GM23338 (cell line): ENCODE measurements at places on chromosomes 3 and 15. TPM values are rescaled to one million over a fixed set of nuclear protein-coding genes. Genes with fewer than 3 reads are reported as not detected.
A peak's percentile ranks its signal among the peaks of the same experiment; 100 is the strongest.

GRCh38 chr3:142507241-142507640 lies 59.4 kb upstream of the XRN1 start:
- DNase-seq = no peak

AMIGO3 gene
- polyA plus RNA-seq = 2.9 and 3.5 TPM in 2 replicates

SERPINI2 gene
- polyA plus RNA-seq = 0.57 and 0.68 TPM in 2 replicates

DNA sequence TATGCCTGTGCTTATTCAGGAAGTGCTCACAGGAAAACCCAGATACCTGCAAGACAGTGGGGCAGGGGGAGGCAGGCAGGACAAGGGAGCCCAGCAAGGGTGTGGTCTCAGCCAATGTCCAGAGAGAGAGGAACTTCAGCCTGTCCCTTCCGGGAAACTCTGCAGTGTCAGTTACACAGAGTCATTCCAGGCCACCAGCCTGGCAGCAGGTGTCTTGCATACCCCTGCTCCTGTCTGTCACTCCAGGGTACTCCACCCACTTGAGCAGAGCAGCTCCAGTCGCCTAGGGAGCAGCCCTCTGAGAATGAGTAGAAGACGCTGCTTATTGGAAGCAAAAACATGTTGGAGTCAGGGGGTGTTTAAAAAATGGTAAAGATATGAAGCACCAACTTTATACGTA lies 431.2 kb upstream of the RGMA start:
- peak; percentile 45 for DNase-seq

GRCh38 chr15:38528294-38528693 lies 36.3 kb downstream of the RASGRP1 start:
- DNase-seq = no peak

DNA sequence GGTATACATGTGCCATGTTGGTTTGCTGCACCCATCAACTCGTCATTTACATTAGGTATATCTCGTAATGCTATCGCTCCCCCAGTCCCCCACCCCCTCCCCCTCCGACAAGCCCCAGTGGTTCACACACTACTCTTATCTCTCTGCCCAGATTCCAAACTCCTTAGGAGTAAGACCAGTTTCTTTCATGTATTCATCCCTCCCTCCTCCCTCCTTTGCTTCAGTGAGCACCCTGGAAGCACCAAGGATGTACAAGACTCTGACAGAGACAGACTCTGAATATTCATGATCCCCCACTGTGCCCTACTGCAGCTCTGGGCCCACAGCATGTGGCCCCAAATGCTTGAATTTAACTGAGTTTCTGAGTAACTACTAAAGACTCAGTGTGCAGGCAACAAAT lies 113.8 kb upstream of the RAD18 start:
- no peak for DNase-seq

GRCh38 chr3:39138804-39139415 lies 14.5 kb downstream of the CSRNP1 start:
- no peak for DNase-seq

GRCh38 chr3:128278130-128278529 lies 124.8 kb downstream of the EEFSEC start:
- DNase-seq = no peak

DNA sequence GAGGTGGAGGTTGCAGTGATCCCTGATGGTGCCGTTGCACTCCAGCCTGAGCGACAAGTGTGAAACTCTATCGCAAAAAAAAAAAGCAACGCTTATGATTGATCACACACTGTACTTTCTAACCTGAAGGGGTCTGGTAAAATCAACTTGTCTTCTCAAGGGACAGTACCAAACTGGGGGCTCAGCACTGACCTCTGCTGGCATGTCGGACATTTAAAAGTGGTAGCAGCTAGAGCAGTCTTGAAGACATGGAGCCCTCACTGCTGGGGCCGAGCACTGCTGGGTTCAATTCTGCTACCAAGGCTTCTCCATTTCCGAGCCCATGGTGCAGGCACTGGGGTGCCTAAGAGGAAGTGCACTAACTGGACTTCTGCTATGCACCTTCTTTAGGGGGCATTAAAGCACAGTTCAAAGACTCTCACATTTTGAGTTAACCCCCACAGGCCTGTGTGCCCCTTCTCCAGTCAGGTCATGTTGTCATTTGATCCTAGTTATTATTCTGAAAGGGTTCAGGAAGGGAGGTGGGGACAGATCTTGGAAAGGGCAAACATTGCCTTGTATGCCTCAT lies 26.4 kb upstream of the LAMP3 start:
- peak; percentile 78 for DNase-seq

DNA sequence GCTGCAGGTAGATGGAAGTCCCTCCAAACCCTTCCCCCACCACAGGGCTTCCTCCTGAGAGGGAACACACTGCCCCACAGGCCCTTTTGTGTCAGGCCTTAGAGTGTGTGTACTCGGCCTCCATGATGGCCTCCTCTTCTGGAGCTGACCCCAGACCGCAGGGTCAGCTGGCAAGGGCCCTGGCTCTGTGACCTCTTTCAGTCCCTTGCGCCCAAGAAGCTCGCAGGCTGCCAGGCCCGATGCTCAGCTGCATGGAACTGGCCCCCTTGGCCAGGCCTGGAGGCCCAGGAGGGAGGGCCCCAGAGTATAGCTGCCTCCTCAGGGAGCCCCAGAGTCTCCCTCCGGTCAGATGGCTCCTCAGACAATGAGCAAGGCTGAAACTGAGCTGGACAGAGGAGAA lies 23.4 kb upstream of the ANKDD1A start:
- DNase-seq = no peak

MGA gene
- polyA plus RNA-seq = 37.7 and 42.6 TPM in 2 replicates

DNA sequence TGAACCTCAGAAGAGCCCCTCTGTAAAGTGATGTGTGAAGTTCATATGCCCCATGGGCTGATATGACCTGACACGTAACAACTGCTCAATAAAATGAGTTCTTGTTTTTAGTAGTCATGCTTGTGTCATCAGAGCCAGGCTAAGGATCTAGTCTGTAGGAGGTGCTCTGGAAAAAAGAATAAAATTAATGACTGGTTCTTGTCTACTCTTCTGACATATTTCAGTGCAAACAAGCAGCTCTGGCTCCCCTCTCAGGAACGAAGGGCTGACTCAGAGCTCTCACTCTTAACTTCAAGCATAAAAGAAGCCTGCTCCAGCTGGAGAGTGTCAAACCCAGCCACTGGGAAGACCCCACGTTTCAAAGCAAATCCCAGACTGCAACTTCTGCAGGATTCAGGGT lies 77.0 kb downstream of the LRIG1 start:
- no peak for DNase-seq
